ENCODE measurements at places on chromosomes 11 and 22.

DNA sequence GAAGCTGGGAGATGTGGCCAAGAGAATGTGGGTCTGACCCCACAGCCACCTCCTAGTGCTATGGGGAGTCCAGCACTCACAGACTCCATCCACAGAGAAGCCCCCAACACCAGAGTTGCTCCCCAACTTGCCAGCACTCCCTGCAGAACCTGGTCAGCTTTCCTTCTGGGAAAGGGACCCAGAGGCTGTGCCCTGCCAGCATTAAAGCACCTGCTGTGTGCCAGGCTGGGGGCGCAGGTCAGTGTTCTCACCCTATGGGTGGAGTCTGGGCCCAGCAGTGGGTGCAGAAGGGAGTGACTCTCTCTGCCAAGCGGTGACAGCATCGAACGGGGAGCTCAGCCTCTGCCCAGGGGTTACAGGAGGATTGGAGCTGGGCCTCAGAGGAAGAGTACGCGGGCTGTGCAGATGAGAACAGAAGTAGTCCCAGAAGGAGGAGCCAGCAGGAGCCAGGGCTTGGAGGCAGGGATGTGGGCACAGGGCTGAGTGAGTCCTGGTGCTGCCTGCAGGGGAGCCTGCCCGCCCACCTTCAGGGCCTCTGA is 114.4 kb downstream of the MPPED1 start:
- DNase-seq = no peak

- DNase-seq = no peak
These were observed 94.9 kb downstream of the SCN3B start for GRCh38 chr11:123559523-123559955.

GRCh38 chr22:17441326-17441725 is 72.1 kb downstream of the CECR2 start:
- DNase-seq = no peak

- no peak for DNase-seq
These were observed 362.6 kb upstream of the CHORDC1 start for GRCh38 chr11:90585491-90585890.

GRCh38 chr11:119147604-119148333 is 1.1 kb upstream of the ABCG4 start:
- no peak for DNase-seq

GRCh38 chr11:61917334-61918109 is at the start of gene RAB3IL1:
TSS of gene RAB3IL1 (minus strand) at chr11:61917566. CDS start at chr11:61917367, 199 bp downstream.
- DNase-seq = no peak

GRCh38 chr11:1209371-1210057 is 13.4 kb upstream of the MUC5B start:
- DNase-seq = no peak

- no peak for DNase-seq
These were observed 16.0 kb downstream of the USP47 start for GRCh38 chr11:11857769-11858168.

GRCh38 chr11:110565357-110566336 is 135.9 kb downstream of the FDX1 start:
- DNase-seq = no peak

- no peak for DNase-seq
These were observed 23.3 kb upstream of the PPFIA1 start for GRCh38 chr11:70247042-70247709.

- no peak for DNase-seq
These were observed 1.1 kb upstream of the CNTN5 start for GRCh38 chr11:99019696-99020095.

DNA sequence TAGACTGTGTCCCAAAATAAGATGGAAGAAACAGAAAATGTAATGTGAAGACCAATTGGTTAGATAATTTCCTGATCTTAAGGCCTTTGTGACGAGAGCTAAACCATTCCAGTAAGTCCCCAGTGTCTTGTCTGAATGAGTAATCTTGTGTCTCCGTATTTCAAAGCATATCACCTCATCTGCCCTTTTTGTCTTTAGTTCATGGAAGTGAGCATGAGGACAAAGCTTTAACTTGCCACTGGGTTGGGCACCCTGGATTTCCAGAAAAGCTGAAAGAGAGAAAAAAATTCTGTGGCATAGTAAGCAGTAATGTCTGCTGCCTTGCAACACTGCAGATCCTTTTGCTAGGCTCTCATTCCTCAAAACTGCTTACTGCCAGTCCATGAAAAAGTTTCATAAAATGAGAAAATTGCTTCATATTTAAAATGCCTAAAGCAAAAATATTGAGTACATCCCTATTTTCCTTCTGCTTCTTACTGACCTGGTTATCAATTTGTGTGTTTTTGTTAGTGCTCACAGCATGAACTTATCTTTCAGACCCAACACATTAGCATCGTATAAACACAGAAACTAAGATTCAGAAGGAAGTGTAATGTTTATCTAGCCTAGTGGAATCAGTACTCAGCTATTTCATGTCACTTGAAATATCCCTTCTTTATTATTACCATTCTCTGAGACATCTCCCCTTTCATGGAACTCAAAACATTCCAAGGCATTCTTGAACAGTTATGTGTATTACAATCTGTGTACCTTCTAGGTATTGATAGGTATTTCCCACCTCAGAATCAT is 5.3 kb downstream of the CASP12 start:
- no peak for DNase-seq

- DNase-seq = no peak
These were observed 88.8 kb upstream of the BARX2 start for GRCh38 chr11:129286813-129287212.

GRCh38 chr11:66546966-66547661 is 411 bp downstream of the ACTN3 start:
- no peak for DNase-seq

- DNase-seq = no peak
These were observed 13.2 kb downstream of the CARS1 start for GRCh38 chr11:3044004-3044403.

DNA sequence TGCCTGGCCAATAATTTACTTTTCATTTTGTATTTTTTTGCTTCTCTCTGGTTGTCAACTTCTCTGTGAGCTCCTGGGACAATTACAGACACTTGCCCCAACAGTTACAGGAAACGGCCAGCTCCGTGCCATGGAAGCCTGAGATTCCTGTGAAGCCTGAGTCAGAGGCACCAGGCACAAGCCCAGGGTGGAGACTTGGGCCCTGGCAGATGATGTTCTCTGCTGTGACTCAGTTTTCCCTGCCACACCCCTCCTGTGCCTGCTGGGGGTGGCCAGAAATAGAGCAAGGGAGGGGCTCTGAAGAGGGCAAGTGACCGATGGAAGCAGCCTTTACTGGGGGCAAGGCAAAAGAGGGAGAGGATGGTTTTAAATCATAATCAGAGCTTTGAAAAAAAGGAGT is 4.9 kb downstream of the ATP5MGL start:
- DNase-seq = no peak

DNA sequence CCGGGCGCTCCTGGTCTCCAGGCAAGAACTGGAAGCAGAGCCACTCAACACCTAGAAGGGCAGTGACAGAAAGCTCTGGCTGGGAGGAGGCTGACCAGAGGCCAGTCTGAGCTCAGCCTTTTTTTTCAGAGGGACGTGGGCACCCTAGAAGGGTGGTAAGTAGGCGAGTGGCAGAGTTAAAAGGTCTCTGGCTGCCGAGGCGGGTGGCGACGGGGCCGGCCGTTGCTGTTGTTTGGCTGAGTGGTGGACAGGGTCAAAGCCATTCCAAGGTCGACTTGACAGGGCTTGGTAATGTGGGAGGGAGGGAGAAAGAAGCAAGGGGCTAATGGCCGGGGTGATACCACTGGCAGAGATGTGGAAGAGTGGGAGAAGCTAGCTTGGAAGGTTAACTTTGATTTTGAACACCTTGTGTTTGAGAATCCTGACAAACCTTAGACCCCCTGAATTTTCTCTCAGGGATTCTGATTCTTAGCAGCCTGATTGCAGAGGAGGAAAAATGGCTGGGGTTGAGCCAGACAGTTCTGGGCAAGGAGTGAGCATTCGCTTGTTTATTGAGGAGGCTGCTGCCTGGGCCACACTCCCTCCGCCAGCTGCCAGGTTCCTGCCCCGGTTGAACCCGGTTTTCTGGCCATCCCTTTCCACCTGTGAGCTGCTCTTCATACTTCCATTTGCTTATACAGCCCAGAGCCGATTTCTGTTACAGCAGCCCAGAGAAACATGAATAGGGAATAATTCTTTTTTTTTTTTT is 868 bp upstream of the SYCE3 start:
- no peak for DNase-seq

GRCh38 chr11:62552485-62553079 is 6.0 kb upstream of the AHNAK start:
- DNase-seq = no peak

GRCh38 chr11:85805387-85805786 is 5.6 kb downstream of the SYTL2 start:
- no peak for DNase-seq

GRCh38 chr11:832529-833113 is at the start of gene CD151:
TSS of gene CD151 (plus strand) at chr11:832952. CDS start at chr11:836070, 3,118 bp downstream.
- no peak for DNase-seq

DNA sequence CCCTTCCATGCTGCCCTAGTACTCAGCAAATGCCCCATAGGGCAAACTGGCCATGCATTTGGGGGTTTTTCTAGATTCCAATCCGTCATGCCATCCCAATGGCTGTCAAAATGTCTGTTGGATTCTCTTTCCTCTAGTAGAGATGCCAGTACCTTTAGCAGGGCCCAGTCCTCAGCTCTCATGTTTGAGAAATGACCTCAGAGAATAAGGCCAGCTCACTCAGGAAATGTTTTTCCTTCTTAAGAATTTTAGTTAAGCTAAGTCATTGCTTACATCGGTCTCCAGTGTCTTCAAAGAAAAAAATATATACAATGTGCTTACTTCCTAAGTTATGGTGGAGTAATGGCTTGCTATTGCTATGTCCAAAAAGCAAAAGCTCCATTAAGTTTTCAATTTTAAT is 14.1 kb upstream of the ALKBH3 start:
- no peak for DNase-seq

DNA sequence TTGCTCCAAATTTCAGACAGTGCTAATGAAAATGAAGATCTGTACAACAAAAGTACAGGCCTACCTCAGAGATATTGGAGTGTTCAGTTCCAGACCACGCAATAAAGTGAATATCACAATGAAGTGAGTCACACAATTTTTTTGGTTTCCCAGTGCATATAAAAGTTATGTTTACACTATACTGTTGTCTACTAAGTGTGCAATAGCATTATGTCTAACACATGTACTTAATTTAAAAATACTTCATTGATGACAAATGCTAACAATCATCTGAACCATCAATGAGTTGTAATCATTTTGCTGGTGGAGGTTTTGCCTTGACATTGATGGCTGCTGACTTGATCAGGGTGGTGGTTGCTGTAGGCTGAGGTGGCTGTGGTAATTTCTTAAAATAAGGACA is 60.6 kb upstream of the E2F8 start:
- DNase-seq = no peak

DNA sequence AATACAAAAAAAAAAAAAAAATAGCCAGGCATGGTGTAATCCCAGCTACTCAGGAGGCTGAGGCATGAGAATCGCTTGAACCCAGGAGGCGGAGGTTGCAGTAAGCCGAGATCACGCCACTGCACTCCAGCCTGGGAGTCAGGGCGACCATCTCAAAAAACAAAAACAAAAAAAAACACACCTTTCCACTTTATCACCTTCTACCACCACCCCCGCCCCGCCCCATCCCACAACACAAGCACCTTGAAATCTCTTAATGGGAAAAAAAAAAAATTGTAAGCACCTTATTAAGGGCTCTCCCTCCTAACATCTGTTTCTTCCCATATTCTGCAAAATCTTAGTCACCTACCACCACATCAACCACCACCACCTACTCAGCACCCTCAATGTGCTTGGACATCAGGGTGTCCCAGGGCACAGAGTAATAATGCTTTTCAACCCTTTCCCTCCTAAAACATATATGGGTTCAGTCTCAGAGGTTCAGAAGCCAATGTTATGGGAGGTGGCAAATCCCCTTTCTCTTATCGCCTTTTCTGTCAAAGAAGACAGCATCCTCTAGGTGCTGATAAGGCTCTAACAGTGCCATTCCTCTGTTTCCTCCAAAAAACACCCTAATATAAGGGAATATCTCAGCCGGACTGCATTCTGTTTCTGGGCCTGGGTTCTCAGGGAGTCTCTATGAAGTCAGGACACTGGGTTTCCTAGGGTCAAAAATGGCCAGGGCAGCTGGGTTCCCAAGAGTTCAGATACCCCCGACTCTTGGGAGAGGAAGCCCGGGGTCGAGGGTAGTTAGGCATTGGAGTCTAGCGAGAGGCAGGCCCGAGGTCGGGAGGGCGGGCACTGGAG is 718 bp downstream of the INTS5 start:
- no peak for DNase-seq

GRCh38 chr22:27101288-27101687 is 443.9 kb downstream of the MIAT start:
- no peak for DNase-seq

GRCh38 chr11:15500643-15501042 is 385.9 kb downstream of the INSC start:
- DNase-seq = no peak

GRCh38 chr11:8601376-8602133 is 7.5 kb upstream of the STK33 start:
- DNase-seq = no peak

GRCh38 chr11:118002010-118002540 is 15.9 kb downstream of the IL10RA start:
- DNase-seq = no peak

GRCh38 chr11:19275496-19275895 is 34.8 kb upstream of the E2F8 start:
- DNase-seq = no peak

DNA sequence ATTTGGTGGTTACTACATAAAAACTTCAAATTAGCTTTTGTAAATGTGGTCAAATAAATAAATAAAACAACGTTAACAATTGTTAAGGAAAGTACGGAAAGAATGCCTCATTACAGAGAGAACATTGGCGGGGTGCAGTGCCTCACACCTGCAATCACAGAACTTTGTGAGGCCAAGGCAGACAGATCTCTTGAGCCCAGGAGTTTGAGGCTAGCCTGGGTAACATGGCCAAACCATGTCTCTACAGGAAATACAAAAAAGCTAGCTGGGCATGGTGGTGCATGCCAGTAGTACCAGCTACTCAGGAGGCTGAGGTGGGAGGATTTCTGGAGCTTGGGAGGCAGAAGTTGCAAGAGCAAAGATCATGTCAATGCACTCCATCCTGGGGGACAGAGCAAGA is 59.4 kb upstream of the VPREB1 start:
- no peak for DNase-seq

DNA sequence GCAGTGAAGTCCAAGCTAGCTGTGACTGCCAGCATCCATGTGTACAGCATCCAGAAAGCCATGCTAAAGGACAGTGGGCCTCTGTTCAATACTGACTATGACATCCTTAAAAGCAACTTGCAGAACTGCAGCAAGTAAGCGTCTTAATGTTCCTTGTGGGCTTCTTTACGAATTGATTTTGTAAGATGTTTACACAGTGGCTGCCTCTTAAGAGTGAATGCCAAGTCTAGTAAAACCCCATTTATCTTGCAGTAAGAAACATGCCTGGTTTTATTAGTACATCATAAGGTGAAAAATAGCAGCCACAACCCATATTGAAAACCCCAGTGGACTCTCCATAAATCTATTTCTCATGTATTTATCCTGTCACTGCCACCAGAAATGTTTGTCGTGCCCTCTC is 20.5 kb downstream of the POLD3 start:
- no peak for DNase-seq
